ENCODE measurements at places on chromosomes 16 and 17.
A peak's percentile ranks its signal among the peaks of the same experiment; 100 is the strongest.

DNA sequence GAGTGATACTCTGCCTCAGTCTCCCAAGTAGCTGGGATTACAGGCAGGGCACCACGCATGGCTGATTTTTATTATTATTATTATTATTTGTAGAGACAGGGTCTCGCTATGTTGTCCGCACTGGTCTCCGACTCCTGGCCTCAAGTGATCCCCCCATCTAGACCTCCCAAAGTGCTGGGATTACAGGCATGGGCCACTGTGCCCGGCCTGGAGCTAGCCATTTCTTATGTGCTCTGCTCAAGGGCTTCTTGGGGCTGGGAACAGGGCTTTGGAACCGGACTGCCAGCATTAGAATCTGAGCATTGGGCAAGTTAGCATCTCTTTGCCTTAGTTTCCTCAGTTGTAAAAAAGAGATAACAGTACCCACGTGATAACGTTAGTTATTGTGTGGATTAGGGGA is 111.3 kb downstream of the C16orf78 start:
- DNase-seq, result no peak

GRCh38 chr17:68054296-68054900 is 18.9 kb downstream of the KPNA2 start:
- DNase-seq, result no peak

DNA sequence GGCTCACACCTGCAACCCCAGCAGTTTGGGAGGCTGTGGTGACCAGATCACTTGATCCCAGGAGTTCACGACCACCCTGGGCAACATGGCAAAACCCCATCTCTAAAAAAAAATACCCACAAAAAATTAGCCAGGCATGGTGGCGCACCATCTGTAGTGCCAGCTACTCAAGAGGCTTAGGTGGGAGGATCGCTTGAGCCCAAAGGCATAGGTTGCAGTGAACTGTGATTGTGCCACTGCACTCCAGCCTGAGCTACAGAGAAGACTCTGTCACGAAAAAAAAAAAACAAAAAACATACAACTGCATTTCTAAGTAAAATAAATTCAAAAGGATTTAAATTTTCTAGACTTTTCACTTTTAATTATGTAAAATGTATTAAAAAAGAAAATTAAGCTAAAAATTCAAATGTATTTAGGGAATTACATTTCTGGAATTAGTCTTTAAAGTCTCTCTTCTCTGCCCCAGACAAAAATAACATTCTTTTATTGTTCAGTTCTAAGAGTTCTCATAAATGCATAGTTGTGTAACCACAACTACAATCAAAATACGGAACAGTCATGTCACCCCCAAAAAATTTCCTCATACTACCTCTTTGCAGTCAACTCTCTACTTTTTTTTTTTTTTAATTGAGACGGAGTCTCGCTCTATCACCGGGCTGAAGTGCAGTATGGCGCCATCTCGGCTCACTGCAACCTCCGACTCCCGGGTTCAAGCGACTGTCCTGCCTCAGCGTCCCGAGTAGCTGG is 14.1 kb downstream of the FAM222B start:
- DNase-seq, result no peak

- DNase-seq, result no peak
Measured at GRCh38 chr17:73292031-73292531, 19.7 kb downstream of the CDC42EP4 start.

DNA sequence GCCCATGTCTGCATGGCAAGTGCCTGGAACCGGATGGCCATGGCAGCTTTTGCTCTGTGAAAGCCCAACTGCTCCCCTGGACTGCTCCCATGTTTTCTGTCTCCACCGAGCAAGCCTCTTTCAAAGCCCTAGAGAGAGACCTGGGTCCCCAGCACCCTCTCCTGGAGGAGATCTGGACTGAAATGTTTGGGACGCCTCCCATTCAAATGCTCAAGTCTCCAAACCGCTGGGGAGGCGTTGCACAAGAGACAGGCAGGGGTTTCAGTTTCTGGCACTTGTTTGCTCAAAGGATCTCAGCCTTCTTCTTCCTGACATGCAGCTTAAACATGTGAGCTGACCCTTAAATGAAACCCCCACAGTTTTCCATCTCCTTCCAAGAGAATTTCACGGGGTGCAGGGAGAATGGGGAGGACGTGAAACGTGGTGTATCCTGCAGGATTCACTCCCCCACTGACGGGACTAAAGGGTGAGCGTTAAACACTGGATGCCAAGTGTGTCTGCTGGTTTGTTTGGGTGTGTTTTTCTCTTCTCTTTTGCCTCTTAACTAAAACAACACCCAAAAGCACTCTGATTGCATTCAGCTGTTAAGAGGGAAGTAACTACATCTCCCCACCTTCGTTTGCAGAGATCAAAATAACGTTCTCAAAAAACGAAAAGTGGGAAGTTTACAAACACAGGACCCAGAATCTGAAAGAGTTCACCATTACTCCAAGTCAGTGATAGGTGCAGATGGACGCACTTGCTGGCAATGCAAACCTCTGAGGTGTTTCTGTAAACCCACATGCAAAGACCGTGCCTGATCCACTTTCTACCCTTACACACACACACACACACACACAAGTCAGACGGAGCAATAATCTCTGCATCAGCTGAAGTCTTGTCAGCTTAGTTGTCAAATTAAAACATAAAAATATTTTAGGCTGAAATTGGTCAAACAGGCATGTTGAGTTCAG is 256.9 kb downstream of the C16orf95 start:
- DNase-seq, result no peak

DNA sequence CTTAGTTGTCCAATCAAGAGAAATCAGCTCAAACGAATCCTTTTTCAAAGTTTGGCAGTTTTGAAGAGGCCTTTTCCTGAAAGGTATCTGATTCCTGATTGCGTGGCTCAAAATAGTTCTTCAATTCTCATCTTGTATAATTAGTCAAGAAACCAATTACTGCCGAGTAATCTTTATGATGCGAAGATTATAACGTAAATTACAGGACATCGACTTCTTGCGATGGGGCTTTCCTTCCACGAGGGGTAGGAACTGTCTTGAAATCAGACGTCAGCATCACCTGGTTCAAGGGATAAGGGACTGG is 644 bp upstream of the ARL2BP start:
- DNase-seq, result no peak

- no peak for DNase-seq
Measured at GRCh38 chr16:4017807-4018206, 98.4 kb downstream of the ADCY9 start.

- no peak for DNase-seq
Measured at GRCh38 chr16:87724490-87725291, 41.1 kb downstream of the KLHDC4 start.

GRCh38 chr16:14196011-14196410 is 124.9 kb downstream of the MRTFB start:
- no peak for DNase-seq

DNA sequence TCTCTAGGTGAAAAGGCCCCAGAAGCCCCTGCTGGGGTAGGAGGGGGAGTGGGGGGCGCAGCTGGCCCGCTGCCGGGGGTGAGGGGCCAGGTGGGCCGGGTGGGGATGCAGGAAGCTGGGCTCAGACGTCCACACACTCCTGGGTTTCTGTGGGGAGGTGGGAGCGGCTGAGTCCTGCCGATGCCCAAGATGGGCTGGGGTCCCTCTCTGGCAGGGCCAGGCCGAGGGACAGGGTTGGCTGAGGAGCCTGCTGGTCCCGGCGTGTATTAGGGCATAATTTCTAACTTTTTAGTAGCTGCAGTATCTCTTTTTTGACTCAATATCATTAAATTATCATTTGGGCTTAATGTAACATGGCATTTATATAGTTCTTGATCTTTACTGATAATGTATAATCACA is 121.4 kb upstream of the CORO6 start:
- DNase-seq, result no peak

- DNase-seq, result no peak
Measured at GRCh38 chr17:79114458-79115301, 40.1 kb downstream of the ENGASE start.

DNA sequence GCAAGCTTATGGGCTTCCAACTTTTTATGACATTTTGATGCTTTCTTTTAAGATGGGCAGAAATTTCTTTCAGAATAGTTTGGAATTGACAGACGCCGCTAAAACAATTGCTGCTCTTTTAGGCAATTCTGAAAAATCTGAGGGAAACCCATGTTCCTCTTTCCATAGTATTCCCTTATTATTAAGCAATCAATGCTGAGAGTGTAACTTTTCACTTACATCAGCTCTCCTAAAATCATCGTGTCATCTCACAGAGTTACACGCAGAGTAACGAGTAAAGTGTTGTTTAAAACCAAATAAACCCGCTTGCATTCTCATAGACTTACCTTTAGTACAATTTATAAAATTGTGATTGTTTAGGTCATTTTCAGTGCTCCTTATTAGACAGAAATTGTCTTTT is 150.6 kb downstream of the MAF start:
- no peak for DNase-seq

DNA sequence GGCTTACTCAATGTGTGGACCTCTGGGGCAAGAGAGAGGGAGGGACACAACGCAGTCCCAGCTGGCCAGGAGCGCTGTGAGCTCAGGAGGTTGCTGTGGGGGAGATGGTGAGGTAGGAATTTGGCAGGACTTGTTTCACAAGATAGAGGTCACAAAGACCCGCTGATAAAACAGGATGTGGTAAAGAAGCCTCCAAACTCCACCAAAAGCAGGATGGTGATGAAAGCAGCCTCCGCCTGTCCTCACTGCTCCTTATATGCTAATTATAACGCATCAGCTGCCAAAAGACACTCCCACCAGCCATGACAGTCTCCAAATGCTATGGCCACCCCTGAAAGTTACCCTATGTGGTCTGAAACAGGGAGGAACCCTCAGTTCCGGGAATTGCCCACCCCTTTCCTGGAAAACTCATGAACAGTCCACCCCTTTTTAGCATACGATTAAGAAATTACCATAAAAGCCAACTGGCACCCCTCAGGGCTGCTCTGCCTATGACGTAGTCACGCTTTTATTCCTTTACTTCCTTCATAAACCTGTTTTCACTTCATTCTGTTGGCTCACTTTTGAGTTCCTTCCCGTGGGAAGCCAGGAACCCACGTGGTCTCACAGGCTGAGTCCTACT is 5.3 kb upstream of the EIF4A3 start:
- DNase-seq, result no peak

- peak; percentile 68 for DNase-seq
Measured at GRCh38 chr16:997440-998051, 16.0 kb downstream of the SOX8 start.

- no peak for DNase-seq
Measured at GRCh38 chr17:79490530-79490929, 120.3 kb downstream of the RBFOX3 start.

GRCh38 chr17:66775881-66776400 is 59.0 kb upstream of the CACNG5 start:
- no peak for DNase-seq

GRCh38 chr17:63304704-63305261 is 141.3 kb downstream of the CYB561 start:
- DNase-seq, result no peak

GRCh38 chr16:24839347-24839972 is 6.3 kb upstream of the SLC5A11 start:
- DNase-seq, result no peak

DNA sequence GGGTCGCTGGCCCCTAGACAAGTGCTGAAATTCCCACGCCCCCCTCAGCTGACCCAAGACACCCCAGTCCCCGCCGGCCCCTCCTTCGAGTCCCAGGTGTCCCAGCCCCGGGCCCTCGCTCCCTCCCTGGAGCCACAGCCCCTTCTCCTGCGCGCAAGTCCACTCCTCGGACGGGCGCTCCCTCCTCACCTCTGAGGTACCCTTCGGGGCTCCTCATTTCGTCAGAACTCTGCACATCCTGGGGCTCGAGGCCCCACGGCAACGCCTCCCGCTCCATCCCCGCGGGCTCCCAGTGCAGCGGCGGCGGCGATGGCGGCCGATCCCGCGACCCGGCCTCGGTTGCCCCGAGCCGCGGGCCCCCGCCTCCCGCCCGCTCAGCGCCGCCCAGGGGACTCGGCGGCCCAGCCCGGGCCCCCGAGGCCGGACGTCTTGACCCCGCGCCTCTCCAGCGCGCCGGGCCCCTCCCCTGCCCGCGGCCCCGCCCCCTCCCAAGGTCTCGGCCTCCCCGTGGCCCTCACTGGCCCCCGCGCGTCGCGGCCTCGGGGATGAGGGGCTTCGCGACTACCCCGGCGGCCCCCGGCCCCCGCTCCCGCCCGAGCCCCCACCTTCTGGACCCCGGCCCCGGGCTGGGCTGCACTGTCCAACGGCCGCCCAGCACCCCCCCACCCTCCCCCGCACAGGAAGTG is at the start of gene ZNF768:
Gene ZNF768 (minus strand): TSS at position 430 of the 686 bp plus-strand sequence. CDS start 153 bp downstream, at position 277.
- peak; percentile 38 for DNase-seq

- no peak for DNase-seq
Measured at GRCh38 chr17:65158622-65159021, 21.5 kb downstream of the RGS9 start.

DNA sequence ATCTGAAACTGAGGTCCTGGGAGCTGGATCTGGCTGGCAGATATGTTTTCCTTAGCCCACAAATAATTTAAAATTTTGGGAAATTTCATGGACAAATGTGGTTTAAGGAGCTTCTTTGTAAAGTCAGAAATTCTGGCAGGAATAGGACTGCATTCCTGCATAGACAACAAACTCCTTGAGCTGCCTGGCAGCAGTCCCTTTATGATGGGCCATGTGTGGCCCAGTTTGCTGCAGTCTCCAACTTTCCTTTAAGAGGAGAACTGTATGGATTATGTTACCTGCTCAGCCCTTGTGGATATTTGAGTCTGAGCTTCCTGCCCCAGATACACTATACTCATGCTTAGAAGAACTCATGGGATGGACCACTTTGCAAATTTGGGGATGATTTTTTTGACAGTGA is 48.5 kb upstream of the HS3ST2 start:
- DNase-seq, result no peak

GRCh38 chr17:30326809-30327208 is 7.0 kb downstream of the TMIGD1 start:
- DNase-seq, result no peak

DNA sequence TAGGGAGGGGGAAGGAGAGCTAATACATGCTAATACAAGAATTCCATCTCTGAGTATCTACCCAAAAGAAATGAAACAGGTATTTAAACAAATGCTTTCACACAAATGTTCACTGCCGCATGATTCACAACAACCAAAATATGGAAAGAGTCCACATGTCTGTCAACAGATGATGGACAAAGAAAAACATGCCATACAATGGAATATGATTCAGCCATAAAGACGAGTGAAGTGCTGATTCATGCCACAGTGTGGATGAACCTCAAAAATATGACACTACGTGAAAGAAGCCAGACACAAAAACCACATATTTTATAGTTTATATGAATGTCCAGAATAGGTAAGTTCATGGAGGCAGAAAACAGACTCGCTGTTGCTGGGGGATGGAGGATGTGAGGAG is 321.4 kb downstream of the FOXL1 start:
- DNase-seq, result no peak

- DNase-seq, result no peak
Measured at GRCh38 chr17:39069114-39069756, 82.2 kb downstream of the PLXDC1 start.

DNA sequence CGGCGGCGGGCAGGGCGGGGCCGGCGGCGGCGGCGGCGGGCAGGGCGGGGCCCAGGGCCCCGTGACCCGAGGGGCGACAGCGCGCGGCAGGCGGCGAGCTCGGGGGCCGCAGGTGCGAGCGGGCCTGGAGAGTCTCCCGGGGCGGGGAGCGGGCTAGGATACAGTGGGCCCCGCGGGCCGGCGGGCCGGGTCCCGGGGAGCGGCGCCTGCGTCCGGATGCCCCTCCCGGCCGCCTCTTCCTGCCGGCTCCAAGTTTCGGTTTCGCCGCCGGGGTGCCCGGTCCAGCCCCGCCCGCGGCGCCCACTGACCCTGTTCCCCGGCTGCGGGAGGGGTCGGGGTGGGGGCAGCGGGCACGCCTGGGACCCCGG is at the start of gene RNF213:
Gene RNF213 (plus strand): TSS at position 62 of the 368 bp plus-strand sequence. CDS start 2,830 bp downstream, outside the sequence.
- no peak for DNase-seq
